ENCODE measurements at places on chromosomes 2 and 18.

DNA sequence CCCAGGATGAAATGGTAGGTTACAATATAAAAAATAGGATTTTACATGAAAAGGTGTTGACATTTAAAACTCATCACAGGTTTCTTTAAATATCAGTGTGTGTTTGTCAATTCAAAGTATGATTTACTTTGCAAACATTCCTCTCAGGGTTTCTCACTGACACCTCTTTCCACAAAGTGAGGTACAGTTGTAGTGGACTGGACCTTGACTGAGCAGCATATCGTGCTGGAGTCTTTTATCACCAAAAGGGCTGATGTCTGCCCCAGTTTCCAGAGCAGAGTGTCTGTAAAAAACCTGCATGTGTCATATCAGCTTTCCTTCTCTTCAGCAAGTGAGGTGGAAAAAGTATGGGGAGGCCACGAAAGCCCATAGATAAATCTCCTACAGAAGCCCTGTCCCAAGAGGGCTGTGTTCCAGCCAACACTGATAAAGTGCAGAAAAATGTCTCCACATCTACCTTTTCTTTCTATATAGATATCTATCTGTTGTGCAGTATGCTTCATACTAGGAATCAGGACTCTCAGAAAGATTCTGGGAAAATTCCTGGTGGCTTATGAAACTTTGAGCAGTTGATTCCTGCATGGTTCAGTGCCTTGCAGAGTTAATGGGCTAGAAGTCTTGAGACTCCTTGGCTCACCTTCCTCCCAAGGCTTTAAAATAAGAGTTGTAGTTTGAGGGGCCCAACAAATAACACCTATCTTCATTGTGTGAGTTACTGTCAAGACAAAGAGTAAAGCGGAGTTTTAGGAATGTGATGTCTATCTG lies 6.9 kb downstream of the ACYP2 start:
- DNase-seq = no peak

DNA sequence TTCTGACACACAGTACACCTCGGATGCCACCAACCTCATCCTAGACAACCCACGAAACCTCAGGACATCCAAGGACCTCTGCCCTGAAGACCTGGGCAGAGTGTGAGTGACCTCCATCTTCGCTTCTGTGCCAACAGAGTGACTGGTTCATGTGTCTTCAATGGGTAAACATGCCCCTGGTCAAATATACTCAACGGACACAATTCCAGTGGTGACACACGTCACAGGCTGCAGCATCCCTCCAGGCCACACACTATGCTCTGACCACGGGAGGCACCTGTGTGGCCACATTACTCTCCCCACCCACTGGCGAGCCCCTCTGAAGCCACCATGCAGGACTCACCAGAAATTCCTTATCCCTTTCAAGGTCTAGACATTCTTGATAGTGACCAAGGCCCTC lies 85.2 kb downstream of the GALR1 start:
- no peak for DNase-seq

DNA sequence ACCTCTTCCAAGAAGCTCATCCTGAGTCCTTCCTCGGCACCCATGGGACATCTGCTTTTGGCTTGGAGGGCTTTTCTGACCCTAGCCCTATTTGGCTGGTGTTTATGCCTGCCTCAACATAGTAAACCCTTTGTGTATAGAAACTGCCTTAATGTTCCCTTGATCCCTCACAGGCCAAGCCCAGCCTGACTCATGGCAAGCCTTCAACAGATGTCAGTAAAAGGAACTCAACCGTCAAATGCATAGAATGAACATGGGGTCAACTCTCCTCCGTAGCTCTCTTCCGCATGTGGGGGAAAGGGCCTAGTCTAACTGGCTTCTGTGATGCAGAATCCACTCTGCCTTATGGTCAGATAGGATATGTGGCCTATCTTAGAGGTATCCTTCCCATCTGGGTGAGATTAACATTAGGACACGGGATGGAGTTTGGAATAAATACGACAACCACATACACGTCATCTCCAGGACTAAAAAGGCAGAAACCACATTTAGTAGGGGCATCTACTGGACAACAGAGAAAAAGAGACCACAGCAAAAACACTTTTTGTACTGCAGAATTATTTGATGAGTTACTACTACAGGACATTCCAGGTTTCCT lies 2.5 kb upstream of the NPAS2 start:
- no peak for DNase-seq

- no peak for DNase-seq
Measured at GRCh38 chr18:5943514-5943913, 48.2 kb upstream of the TMEM200C start.

DNA sequence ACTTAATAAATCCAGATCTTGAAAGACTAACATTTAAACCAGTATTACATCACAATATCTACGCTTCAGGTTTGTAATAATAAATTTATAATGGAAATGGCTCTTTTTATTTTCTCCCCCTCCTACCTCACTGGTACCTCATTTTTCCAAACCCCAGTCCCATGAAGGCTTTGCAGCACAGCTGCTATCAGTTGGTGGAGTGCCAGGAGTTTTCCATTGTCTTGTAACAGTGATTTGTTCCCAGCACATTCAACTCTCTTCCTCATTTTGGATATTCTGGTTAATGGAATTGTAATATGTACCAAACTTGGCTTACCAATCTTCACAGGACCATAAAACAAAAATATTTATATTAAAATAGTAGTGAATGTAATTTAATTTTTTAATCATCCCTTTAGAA lies 91.2 kb downstream of the VRK2 start:
- no peak for DNase-seq

Data from activated gamma-delta T cell treated with Interleukin-2 at 50 U/mL for 16 hours (primary cell).